ENCODE measurements at places on chromosomes 11 and 22.

DNA sequence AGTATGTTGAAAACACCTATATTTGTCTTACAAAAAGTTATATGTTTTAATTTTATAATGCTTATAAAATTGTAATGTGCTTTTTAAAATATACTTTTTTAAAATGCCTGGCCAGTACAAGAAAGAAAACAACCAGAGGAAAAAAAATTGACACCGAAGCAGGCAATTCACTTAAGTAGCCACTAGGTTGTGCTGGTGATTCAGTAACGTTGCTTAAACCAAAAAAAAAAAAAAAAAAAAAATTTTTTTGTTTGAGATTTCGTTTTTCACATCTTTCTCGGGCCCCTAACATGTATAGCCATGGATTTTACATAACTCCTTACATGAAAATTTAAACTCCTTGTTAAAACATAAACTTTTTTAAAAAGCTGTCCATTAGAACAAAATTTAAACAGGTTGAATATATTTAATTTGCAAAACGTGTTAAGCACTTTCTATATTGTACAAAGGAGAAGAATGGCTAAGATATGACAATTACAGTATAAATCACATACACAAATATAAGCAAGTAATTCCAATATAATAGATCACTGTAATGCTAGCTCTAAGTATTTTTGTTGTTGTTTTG is 9.2 kb downstream of the OR8B4 start:
- H3K4me1 ChIP-seq = no peaks in the 10 kb centered on the region
- no peak overlapping the region for H3K27ac ChIP-seq
- H3K4me3 ChIP-seq = no peak overlapping the region

- H3K27ac ChIP-seq = no peak overlapping the region
- no peaks in the 10 kb centered on the region for H3K36me3 ChIP-seq
- no peak overlapping the region for H3K4me3 ChIP-seq
- H3K4me1 ChIP-seq = no peaks in the 10 kb centered on the region
- H3K27me3 ChIP-seq = peaks cover 34% of the 10 kb centered on the region
Measured at GRCh38 chr11:13118194-13118593, 109.1 kb downstream of the RASSF10 start.

DNA sequence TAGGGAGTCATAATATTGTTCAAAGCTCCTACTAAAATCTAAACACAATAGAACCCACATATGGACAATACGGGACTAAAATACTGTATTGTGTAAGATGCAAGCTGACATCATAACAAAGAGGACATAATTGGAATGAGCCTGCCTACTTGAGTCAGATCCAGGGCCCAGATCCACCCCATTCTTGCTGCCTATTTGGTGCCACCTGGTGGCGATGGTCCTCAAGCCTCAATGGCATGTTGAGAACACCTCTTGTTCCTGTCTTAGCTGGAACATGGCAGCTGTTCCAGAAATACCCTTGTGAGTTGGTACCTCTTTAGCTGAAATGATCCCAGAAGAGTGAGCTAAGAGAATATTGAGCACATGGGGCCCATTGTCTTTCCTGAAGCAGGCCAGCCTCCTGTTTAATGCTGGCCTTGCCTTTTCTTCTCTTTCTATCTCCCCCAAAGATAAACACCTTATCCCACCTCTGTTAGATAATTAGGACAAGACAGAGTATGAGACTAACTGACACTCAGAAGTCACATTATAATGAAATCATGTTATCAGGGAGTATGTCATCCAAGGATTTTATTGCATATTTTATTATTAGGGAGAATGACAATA is 680.9 kb upstream of the ANO5 start:
- H3K4me3 ChIP-seq = no peak overlapping the region
- H3K4me1 ChIP-seq = no peaks in the 10 kb centered on the region
- H3K36me3 ChIP-seq = no peaks in the 10 kb centered on the region
- DNase-seq = peak; percentile 44
- no peaks in the 10 kb centered on the region for H3K27me3 ChIP-seq
- no peak overlapping the region for H3K27ac ChIP-seq

GRCh38 chr22:39473851-39474250 is 17.0 kb downstream of the MGAT3 start:
- no peak overlapping the region for H3K27ac ChIP-seq
- H3K27me3 ChIP-seq = no peaks in the 10 kb centered on the region
- peaks cover 32% of the 10 kb centered on the region for H3K4me1 ChIP-seq
- no peaks in the 10 kb centered on the region for H3K36me3 ChIP-seq

- no peak overlapping the region for H3K27ac ChIP-seq
- no peaks in the 10 kb centered on the region for H3K27me3 ChIP-seq
- no peaks in the 10 kb centered on the region for H3K4me1 ChIP-seq
- H3K36me3 ChIP-seq = no peaks in the 10 kb centered on the region
- no peak overlapping the region for H3K4me3 ChIP-seq
- DNase-seq = no peak
Measured at GRCh38 chr11:74703211-74703610, 28.0 kb downstream of the CHRDL2 start.

- no peak overlapping the region for H3K27ac ChIP-seq
- no peaks in the 10 kb centered on the region for H3K27me3 ChIP-seq
- peaks cover 65% of the 10 kb centered on the region for H3K36me3 ChIP-seq
- H3K4me3 ChIP-seq = no peak overlapping the region
- no peak for DNase-seq
- peaks cover 8% of the 10 kb centered on the region for H3K4me1 ChIP-seq
Measured at GRCh38 chr11:68575025-68575665, 109.2 kb upstream of the GAL start.

DNA sequence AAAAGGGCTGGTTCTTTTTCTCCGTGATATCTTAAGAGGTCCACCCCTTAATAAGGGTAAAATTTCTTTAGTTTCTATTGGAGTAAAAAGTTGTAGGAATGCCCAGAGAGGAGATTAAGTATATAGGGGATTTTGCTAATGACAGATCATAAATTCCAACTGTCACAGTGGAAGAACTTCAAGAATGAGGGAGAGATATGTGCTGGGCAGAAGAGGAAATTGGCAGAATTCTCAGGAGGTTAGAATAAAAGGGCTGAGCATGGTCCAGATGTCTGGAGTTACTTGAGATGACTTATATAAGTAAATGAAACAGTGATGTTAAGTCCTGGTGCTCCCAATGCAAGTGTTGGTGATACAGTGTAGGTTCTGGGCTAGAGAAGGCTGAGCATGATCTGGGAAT is 417.6 kb upstream of the ARHGAP42 start:
- H3K36me3 ChIP-seq = no peaks in the 10 kb centered on the region
- H3K27me3 ChIP-seq = no peaks in the 10 kb centered on the region
- H3K27ac ChIP-seq = no peak overlapping the region
- no peak for DNase-seq

DNA sequence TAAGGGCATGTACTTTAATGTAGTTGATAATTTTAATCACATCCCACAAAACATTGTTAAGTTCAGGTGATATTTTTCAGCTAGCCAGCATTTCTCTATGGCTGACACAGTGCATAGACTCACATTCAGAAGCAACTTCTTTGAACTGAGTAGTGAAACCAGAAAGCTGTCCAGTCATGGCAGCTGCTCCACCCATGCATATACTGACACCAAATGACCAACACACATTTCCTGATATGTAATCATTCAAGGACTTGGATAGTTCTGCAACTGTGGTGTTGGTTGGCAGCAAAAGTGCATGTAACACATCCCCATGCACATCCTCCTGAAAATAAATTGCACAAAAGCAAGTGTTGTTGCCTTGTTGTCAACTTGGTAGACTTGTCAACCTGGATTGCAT is 39.7 kb downstream of the CALCA start:
- no peaks in the 10 kb centered on the region for H3K27me3 ChIP-seq
- no peak overlapping the region for H3K27ac ChIP-seq
- DNase-seq = no peak
- H3K36me3 ChIP-seq = peaks cover 8% of the 10 kb centered on the region
- no peak overlapping the region for H3K4me3 ChIP-seq
- no peaks in the 10 kb centered on the region for H3K4me1 ChIP-seq

GRCh38 chr11:28679795-28680468 is 571.7 kb downstream of the METTL15 start:
- no peaks in the 10 kb centered on the region for H3K4me1 ChIP-seq
- no peak overlapping the region for H3K4me3 ChIP-seq
- H3K27ac ChIP-seq = no peak overlapping the region
- no peaks in the 10 kb centered on the region for H3K27me3 ChIP-seq
- no peaks in the 10 kb centered on the region for H3K36me3 ChIP-seq

DNA sequence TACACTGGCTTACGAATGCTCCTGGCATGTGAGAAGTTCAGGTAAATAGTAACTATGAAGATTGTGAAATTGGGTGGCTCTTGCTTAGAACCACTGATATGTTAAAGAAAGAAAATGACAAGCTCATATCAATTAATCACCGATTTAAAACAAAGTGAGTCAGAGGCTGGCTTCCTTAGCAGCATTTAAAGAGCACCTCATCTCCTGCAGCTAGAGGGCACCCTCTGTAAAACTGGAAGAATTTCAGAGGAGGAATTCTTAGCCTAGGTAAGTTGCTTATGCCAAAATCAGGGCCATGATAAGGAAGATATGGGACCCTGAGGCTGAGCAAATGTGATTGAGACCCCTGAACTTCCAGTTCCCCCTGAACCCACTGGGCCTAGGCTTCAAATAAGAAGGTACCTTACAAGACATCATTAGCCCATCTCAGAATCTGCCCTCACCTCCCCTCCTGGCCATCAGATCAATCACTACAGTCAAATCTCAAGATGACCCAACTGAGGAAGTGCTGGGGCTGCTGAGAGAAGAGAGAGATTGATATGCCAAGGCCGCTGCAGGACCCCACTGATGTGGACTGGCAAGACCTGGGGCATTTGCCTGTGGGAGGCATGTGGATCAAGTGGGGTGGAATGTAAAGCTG is 8.6 kb upstream of the CD3E start:
- no peaks in the 10 kb centered on the region for H3K36me3 ChIP-seq
- H3K27me3 ChIP-seq = no peaks in the 10 kb centered on the region
- DNase-seq = peak; percentile 52
- no peak overlapping the region for H3K4me3 ChIP-seq
- H3K27ac ChIP-seq = peak overlapping the region; percentile 67

DNA sequence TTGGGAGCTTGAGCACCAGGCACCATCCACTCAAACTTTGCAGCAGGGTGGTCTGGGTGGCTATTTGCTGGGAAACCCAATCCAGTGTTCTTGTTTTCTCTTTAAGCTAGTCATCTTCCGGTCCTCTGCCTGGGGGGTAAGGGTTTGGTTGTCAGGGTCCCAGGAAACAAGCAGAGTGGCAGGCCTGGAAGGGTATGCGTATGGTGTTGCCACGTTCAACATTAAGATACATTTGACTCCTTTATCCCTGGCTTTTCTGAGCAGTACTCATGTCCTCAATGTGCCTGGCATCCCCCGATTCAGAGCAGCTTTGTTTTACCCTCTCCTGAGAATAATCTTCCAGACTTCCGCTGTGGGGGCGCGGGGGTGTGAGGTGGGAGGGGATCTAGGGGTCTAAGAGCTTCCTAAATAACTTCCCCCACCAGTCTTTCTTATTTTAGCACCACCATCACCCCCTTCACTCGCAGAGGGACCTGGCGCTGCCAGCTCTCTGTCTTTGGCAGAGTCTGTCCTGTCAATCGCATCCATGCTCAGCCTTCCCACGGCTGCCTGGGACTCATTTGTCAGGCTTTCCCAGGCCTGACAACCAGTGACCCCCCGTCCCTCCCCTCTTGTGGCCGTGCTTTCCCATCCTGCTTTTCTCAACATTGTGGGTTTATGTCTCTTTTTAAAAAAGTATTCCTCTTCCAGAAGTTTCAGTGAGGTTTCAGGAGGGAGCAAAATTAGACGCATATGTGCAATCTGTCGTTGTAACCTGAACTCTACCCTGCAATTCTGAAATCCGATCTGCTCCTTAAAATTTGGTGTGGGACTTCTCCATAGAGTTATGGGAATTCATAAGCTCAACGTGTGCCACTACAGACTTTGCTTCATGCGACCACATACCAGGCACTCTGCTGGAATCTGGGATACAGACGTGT is 27.0 kb upstream of the RBFOX2 start:
- H3K27ac ChIP-seq = no peak overlapping the region
- H3K27me3 ChIP-seq = peaks cover 8% of the 10 kb centered on the region
- H3K4me3 ChIP-seq = no peak overlapping the region
- DNase-seq = no peak
- peaks cover 9% of the 10 kb centered on the region for H3K4me1 ChIP-seq

DNA sequence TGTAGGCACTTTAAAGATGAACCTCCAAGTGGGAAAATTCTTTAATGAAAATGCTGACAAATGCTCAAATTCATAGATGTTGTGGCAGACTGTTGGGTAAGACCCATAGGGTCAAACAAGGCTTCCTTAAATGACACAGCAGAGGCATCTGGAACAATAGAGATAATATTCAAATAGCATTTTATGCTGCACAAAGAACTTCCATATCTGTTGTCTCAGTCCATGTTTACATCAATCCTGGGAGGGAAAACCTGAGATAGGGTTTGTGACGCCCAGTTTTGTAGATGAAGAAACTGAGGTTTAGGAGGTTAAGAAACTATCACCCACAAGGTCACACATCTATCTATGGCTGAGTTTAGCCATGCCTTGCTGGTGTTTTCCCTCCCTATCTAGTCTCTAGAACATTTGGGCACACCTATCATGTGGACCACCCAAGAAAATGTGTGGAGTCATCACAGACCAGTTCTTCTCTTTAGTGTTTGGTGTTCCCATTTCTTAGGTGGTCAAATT is 106.4 kb downstream of the EHF start:
- H3K36me3 ChIP-seq = no peaks in the 10 kb centered on the region
- H3K27ac ChIP-seq = no peak overlapping the region
- no peaks in the 10 kb centered on the region for H3K4me1 ChIP-seq

GRCh38 chr22:46289244-46289891 is 7.3 kb upstream of the GTSE1 start:
- peaks cover 16% of the 10 kb centered on the region for H3K36me3 ChIP-seq
- H3K4me3 ChIP-seq = no peak overlapping the region
- H3K27me3 ChIP-seq = no peaks in the 10 kb centered on the region
- peaks cover 37% of the 10 kb centered on the region for H3K4me1 ChIP-seq

DNA sequence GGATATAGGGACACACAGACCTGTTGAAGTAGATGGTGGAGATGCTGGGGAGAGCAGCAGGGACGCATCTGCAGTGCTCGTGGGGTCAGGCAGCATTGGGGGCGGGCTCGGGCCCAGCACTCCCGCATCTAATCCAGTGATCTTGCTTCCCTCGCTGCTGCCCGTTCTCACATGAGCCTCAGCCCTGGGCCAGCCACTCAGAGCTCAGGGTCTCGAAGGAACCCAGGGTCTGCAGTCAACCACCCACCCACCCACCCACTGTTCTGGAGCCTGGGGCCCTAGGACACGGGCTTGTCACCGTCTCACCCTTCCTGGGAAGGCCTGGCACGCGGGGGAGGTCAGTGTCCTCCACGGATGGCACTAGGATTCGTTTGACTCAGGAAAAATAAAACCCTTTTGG is 406.0 kb downstream of the TBC1D22A start:
- no peaks in the 10 kb centered on the region for H3K27me3 ChIP-seq
- no peak for DNase-seq
- H3K4me1 ChIP-seq = no peaks in the 10 kb centered on the region
- H3K36me3 ChIP-seq = peaks cover 6% of the 10 kb centered on the region
- no peak overlapping the region for H3K27ac ChIP-seq

- H3K4me1 ChIP-seq = peaks cover 4% of the 10 kb centered on the region
- H3K27me3 ChIP-seq = peaks cover 2% of the 10 kb centered on the region
- H3K4me3 ChIP-seq = no peak overlapping the region
- no peak overlapping the region for H3K27ac ChIP-seq
- H3K36me3 ChIP-seq = no peaks in the 10 kb centered on the region
Measured at GRCh38 chr11:114068327-114068726, 8.8 kb downstream of the ZBTB16 start.

All from activated CD4-positive, alpha-beta T cell treated with anti-CD3 and anti-CD28 coated beads, Interleukin-2, amount 10 ng/mL, durations not matched to agents 7 days and 5 days (primary cell).